Thoracic aorta (tissue), 2 donors: ENCODE measurements at places on chromosomes 6 and 20. TPM values are rescaled to one million over a fixed set of nuclear protein-coding genes. Genes with fewer than 3 reads are reported as not detected.

Gene OR2H2
- total RNA-seq = not detected

Gene FAM8A1
- total RNA-seq = 38.6 TPM

Gene PLCB4
- total RNA-seq = 24.1 TPM

Gene PKIB
- 6.0 TPM for total RNA-seq

Gene MDN1
- 36.0 TPM for total RNA-seq

Gene SLC17A3
- 0.63 TPM for total RNA-seq

Gene RIMS4
- 2.4 TPM for total RNA-seq

Gene VSX1
- total RNA-seq = not detected

Gene RAMACL
- total RNA-seq = 4.6 TPM

Gene FYN
- 55.5 TPM for total RNA-seq

Gene SPTLC3
- 6.2 TPM for total RNA-seq

Gene ULBP3
- 3.0 TPM for total RNA-seq

Gene F13A1
- total RNA-seq = 228 TPM

Gene APCDD1L
- 12.9 TPM for total RNA-seq

Gene POPDC3
- total RNA-seq = not detected

Gene ALDH8A1
- 5.8 TPM for total RNA-seq

Gene ERGIC3
- 188 TPM for total RNA-seq

Gene MAP3K5
- 73.6 TPM for total RNA-seq
